Activated CD4-positive, alpha-beta T cell treated with anti-CD3 and anti-CD28 coated beads, Interleukin-2, amount 50 U/mL, for 24 hours (primary cell): ENCODE measurements at places on chromosomes 7 and 10.

- no peak for DNase-seq
Observed at GRCh38 chr7:1394371-1394770, 64.9 kb downstream of the MICALL2 start.

- no peak for DNase-seq
Observed at GRCh38 chr10:53325066-53325465, 552.5 kb upstream of the MBL2 start.

- no peak for DNase-seq
Observed at GRCh38 chr10:29950391-29950790, 109.0 kb downstream of the JCAD start.

DNA sequence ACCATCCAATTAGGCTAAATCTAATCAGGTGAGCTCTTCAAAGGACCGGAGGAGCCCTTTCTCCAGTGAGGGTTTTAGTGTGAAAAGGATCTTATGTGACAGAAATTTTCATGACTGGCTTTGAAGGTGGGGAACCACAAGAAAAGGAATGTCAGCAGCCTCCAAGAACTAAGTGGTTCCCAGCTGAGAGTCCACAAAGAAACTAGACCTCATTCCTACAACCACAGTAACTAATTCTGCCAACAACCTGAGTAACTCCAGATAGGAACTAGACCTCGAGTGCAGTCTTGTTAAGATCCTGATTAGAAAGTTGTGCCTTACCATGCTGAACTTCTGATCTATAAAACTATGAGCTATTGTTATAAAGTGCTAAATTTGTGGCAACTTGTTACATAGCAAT lies 51.3 kb downstream of the PCLO start:
- DNase-seq: no peak

DNA sequence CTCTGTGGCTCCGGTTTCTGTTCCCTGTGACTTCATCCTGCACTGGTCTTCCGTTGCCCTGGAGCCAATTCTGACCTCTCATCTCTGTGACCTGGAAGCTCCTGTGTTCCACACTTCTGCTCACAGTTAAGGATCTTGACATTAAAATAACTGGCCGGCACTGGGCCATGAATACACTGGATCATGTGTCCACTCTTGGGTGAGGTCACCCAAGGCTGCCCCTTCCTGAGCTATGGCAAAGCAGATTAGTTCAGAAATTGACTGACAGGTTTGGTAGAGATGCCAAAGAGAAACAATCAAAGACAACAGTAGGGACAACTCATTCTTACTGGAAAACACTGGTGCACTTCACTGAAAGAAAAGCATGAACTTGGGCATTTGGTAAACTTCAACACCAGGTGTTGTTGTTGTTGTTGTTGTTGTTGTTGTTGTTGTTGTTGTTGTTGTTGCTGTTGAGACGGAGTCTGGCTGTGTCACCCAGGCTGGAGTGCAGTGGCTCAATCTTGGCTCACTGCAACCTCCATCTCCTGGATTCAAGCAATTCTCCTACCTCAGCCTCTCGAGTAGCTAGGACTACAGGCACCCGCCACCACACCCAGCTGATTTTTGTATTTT lies 36.7 kb upstream of the GRID1 start:
- no peak for DNase-seq

GRCh38 chr7:155584763-155585531 lies 38.6 kb upstream of the CNPY1 start:
- no peak for DNase-seq

DNA sequence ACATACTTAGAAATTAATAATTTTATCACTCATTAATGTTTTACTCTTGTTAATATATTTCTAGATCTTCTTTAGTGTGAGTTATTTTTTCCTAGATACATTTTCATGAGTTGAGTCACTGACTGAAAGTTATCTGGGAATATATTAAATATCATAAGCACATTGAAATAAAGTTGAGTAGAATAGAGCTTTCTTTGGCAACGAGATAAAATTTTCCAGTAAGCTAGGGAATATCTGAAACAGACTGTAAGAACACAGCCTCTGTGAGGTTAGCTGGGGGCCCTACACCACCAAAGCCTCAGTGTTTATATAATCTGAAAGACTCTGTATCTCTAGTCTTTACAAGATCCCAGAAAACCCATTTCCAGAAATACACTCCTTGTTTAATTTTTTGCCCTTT lies 347.8 kb upstream of the PLXDC2 start:
- DNase-seq: no peak

- DNase-seq: no peak
Observed at GRCh38 chr10:115118346-115118745, 25.2 kb downstream of the ATRNL1 start.

GRCh38 chr10:105121743-105122142 lies 480.7 kb downstream of the SORCS3 start:
- DNase-seq: no peak

- no peak for DNase-seq
Observed at GRCh38 chr10:100586959-100587358, 51.2 kb downstream of the HIF1AN start.

GRCh38 chr10:93091960-93092359 lies 18.3 kb downstream of the CYP26A1 start:
- no peak for DNase-seq

GRCh38 chr10:52523696-52524095 lies 209.6 kb downstream of the DKK1 start:
- no peak for DNase-seq

- DNase-seq: no peak
Observed at GRCh38 chr7:47273974-47274766, 307.7 kb downstream of the TNS3 start.

DNA sequence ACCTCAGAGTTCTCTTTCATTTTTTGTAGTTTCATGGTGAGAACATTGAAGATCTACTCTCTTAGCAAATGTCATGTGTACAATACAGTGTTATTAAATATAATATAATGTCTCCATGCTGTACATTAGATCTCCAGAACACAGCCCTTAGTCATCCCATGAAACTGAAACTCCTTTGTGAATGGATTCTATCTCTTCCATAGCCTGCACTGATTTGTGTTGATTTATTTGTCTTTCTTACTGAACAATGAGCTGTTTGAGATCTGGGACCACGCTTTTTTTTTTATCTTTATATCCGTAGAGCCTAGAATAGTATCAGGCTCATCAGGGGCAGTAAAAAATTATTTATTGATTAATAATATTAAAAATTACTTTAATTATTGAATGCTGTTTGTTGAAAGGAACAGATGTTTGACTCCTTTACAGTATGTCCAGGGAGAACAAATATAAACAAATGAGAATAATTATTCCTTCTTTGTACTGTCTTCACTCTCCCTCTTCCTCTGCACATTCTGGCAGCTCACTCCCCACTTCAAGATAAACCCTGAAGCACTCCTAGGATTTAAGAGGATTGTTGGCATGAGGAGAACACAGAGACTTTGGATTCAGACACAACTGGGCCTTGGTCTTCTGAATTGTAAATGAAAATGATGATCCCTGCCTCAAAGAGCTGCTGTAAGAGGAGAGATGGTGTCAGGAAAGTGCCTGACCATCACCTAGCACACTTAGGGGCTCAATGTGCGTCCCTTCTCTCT lies 81.6 kb upstream of the MSRB2 start:
- no peak for DNase-seq

DNA sequence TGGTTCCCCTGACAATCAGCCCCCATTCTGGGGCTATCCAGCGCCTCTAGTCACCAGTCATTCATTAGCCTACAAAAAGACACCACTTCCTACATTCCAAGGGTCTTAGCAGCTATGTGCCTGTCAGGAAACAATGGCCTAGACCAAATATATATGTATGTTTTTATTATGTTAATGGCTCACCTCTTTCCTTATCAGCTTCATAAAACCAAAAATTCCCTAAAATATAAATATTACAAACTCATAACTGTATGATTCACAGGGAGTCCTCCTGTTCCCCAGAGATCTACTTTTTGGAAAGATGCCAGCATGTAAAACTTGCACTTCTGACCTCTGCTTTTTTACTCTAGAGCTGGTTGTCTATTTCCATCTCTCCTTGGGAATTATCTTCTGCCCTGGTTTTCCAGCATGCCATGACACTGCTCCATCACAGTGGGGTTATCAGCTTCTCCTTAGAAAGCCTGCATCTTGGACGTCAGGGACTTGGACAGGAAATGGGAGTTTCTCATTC lies 79.2 kb downstream of the ABCA13 start:
- no peak for DNase-seq

DNA sequence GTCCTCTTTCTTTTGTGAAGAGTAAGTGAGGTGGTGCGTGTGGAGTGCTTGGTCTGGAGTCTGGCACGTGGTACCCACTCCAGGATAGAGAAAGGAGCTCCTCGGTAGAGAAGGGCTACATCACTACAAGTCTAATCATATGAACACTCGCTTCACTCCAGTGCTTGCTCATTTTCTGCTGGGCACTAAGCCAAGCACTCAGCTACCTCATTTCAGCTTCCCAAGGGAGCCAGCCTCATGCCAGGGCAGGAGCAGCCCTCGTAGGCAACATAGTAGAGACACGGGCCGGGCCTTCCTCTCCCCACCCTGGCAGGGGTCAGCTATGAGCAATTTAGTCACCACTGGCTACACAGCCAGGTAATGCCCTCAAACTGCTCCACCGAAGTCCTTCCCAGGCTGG lies 11.4 kb upstream of the HSPA12A start:
- DNase-seq: no peak

- DNase-seq: no peak
Observed at GRCh38 chr10:116990276-116990800, 14.6 kb downstream of the SHTN1 start.

DNA sequence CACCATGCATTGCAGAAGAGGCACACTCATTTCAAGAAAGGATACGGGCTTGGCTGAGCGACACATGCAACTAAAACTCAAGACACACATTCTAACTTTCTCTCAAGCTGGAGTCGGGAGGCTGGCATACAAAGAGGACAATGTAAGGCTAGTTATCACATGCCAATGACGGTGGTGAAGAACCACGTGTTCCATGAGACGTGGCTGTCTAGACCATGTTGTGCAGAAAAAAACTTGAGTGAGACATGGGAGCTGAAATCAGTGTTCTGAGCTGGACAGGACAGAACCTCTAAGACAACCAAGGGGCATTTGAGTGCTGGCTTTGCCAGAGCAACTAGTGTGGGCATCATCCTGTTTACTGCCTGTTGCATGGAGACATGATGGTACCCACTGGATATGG lies 193.0 kb upstream of the DPP6 start:
- DNase-seq: no peak

GRCh38 chr7:55396233-55396785 lies 31.2 kb downstream of the LANCL2 start:
- DNase-seq: no peak

GRCh38 chr10:8637640-8638039 lies 583.2 kb downstream of the GATA3 start:
- DNase-seq: no peak

DNA sequence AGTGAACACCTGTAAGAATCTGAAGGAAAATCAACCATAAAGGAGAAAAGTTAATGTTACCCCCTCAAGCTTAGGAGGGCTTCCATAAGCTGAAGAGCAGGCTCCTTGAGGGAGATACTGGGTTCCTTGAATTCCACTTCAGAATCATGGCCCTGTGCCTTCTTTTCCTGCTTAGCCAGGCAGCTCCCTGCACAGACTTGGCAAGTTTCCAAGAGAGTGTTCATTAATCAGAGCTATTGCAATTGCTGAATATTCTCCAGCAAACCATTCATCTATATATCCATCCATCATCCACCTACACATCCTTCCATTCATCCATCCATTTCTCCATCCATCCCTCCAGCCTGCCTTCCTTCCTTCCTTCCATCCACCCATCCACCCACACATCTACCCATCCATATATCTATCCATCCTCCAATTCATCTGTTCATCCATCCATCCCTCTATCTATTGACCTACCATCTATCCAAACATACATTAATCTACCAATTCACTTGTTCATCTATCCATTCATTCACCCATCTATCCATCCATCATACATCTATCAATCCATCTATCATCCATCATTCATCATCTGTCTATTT lies 574.4 kb downstream of the PTPRN2 start:
- DNase-seq: no peak
